ENCODE measurements at places on chromosomes 7 and 10. TPM values are rescaled to one million over a fixed set of nuclear protein-coding genes. Genes with fewer than 3 reads are reported as not detected.

EPHA1 gene
- 0.41 TPM for total RNA-seq

NUTM2E gene
- not detected for total RNA-seq

DBF4 gene
- total RNA-seq = 7.3 TPM

KIF20B gene
- 9.9 TPM for total RNA-seq

PPP1R3C gene
- total RNA-seq = 241 TPM

CTAGE4 gene
- total RNA-seq = 5.8 TPM

BEND7 gene
- 38.5 TPM for total RNA-seq

HERC4 gene
- total RNA-seq = 60.2 TPM

HOXA9 gene
- total RNA-seq = not detected

SLC39A12 gene
- 0.14 TPM for total RNA-seq

CSGALNACT2 gene
- 45.1 TPM for total RNA-seq

OR2A5 gene
- not detected for total RNA-seq

FRG2B gene
- not detected for total RNA-seq

KIF11 gene
- total RNA-seq = 1.9 TPM

PRSS2 gene
- 15.4 TPM for total RNA-seq

FAM149B1 gene
- 9.0 TPM for total RNA-seq

C7orf33 gene
- not detected for total RNA-seq

Data from thoracic aorta (tissue), 2 donors.